ENCODE measurements at places on chromosomes 3 and 15.

DNA sequence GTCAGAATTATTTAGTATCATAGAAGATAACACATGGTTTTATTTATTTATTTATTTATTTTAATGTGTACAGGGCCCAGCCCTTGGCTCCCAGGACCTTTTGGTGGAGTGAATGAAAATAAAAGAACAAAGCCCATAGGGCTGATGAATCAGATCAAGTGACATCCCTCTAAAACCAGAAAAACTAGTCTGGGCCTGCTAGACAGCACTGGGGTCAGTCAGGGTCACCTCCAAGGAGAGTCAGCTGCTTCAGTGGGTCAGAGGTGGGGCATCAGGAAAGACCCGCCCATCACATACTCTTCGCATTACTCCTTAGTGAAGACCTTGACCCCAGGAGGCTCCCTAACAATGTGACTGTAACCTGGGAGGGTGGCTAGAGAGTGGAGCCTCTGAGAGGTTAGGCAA lies 12.8 kb downstream of the PPCDC start:
- no peak for DNase-seq

GRCh38 chr15:87416591-87417257 lies 839.8 kb downstream of the NTRK3 start:
- DNase-seq = no peak

DNA sequence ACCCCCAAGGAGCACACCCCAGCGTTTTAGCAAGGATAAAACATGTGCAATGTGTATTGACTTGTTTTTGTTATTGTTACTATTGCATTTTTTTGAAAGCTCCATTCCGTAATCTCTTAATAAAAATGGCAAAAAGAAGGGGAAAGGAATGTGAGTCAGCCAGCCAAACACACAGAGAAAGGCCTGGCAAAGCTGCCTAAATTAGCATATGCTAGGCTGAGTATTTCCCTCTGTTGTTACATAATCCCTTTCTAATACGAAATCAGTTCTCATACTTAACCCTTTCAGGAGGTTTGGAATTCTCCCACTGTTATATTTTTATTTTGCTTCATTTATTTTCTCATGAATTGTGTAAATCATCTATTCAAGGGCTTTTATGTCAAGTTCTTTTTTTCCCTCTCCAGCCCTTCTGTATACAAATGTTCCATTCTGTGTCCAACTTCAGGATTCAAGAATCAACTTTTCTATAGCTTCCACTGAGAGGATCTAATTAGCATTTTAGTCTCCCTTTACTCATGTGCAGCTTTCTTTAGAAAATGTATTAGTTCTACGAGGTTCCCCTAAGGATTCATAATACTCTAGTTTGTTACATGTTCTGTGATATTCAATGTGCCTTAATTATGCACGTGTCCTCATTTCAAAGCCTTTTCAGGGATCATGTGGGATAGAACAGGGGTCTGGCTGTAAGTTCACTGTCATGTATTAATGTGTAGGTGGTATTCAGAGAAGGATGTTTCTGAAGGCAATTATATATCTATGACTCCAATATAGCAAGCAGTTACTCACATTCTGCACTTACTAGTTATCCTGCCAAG lies 9.2 kb downstream of the CADM2 start:
- no peak for DNase-seq

GRCh38 chr3:134075846-134076245 lies 46.1 kb upstream of the SLCO2A1 start:
- DNase-seq = no peak

- no peak for DNase-seq
These were observed 10.7 kb downstream of the AQP9 start for GRCh38 chr15:58148633-58149445.

DNA sequence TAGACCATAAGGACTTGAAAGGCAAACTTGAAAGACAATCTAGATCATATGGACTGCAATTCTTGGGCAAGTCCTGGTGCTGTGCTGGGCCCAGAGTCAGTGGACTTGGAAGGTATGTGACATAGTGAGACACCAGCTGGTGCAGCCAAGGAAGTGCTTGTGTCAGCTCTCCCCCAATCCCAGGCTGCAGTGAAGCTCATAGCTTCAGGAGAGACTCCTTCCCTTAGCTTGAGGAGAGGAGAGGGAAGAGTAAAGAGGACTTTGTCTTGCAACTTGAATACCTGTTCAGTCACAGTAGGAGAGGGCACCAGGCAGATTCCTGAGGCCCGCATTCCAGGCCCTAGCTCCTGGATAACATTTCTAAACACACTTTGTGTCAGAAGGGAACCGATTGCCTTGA lies 127.4 kb upstream of the ZPLD1 start:
- no peak for DNase-seq

DNA sequence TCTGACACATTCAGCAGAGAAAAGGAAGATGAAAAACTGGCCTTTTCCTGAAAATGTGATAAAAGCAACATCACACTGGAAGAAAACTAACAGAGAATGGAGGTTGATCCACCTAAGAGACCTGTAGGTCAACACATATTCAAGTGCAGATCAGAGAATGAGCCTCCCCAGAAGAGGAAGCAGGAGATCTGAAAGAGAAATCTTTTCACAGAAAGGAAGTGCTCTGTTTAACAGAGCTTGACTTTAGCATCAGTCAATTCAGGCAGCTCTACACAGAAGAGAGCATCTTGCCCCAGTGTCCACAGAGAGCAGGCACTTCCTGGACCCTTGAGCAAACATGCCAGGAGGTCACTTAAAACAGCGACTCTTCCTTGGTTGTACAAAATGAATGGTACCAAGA lies 655.4 kb upstream of the GBE1 start:
- DNase-seq = no peak

DNA sequence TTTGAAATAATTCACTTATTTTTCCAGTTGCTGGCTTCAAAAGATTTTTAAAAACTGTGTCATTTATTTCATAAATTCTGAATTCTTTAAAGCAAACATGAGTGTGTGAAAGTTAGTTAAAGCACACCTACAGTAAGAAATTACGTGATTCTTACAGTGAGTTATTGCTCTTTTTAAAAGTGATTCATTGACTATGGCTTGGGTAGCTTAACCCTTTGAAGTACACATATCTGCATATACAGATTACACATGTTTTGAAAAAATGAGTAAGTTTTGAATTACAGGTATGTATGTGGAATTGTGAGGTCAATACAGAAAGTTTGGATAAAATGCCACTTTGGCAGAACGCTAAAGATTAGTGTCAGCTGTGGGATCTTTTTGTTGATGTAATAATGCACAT lies 64.5 kb upstream of the MBNL1 start:
- DNase-seq = peak; percentile 65

Data from common myeloid progenitor, CD34-positive (primary cell).